ENCODE measurements at places on chromosomes 6 and 20. TPM values are rescaled to one million over a fixed set of nuclear protein-coding genes. Genes with fewer than 3 reads are reported as not detected.

Gene ZFP57
- not detected for total RNA-seq

Gene NDUFAF4
- 11.7 TPM for total RNA-seq

Gene MMP24
- 0.43 TPM for total RNA-seq

Gene SUMO4
- 2.6 TPM for total RNA-seq
